ENCODE measurements at places on chromosomes 12 and 14. TPM values are rescaled to one million over a fixed set of nuclear protein-coding genes. Genes with fewer than 3 reads are reported as not detected.
A peak's percentile ranks its signal among the peaks of the same experiment; 100 is the strongest.

DNA sequence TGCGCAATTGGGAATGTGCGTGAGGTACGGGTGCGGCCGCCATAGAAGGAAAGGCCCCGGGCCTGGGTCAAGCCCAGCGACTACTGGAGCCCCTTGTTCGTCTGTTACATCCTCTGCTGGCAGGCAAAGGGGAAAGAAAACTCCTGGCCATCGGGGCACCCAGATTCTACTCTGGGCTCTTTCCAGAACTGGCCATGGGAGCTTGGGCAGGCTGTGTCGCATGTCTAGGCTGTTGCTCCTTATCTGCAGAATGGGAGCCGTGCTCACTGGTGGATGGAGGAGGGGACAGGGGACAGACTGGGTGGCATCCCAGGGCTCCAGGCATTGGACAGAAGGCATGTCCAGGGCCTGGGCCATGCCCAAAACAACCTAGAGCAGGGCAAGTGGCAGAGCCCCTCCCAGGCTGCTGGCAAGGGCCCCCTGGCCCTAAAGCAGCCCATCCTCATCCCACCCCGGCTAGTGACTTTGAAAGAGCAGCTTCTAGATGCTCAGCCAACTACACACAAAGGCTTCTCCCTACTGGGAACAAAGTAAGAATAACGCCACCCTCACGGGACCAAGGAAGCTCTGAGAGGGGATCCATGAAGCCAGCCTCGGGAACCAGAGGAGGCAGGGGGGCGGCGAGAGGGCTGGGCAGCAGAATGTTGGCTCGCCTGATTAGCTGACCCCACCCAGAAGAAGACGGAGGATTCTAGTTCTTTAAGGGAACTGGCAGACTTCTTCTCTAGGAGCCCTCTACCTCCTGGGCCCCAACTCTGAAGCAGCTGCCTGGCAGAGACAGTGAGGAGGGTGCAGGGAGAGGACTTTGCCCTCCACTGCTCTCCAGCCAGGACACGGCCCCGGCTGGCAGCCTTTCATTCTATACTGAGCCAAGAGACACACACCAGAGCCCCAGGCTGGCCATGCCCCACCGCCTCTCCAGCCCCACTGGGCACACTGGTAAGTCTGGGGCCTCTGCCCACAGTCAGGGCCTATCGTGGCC, 96.8 kb downstream of the SINHCAF start:
- no peak for DNase-seq

GABARAPL1 gene
- total RNA-seq = 15.1 TPM

GRCh38 chr12:52771505-52771904, 5.6 kb downstream of the KRT76 start:
- DNase-seq = no peak

KRT80 gene
- total RNA-seq = not detected

- peak; percentile 29 for DNase-seq
Observed at GRCh38 chr14:97185186-97185585, 388.0 kb downstream of the VRK1 start.

GRCh38 chr12:12663644-12664294, 32.2 kb downstream of the GPR19 start:
- DNase-seq = no peak

GRCh38 chr14:74217672-74218448, 21.4 kb upstream of the VSX2 start:
- DNase-seq = peak; percentile 80

- no peak for DNase-seq
Observed at GRCh38 chr12:4572680-4573079, 10.7 kb downstream of the DYRK4 start.

PAX9 gene
- not detected for total RNA-seq

DNA sequence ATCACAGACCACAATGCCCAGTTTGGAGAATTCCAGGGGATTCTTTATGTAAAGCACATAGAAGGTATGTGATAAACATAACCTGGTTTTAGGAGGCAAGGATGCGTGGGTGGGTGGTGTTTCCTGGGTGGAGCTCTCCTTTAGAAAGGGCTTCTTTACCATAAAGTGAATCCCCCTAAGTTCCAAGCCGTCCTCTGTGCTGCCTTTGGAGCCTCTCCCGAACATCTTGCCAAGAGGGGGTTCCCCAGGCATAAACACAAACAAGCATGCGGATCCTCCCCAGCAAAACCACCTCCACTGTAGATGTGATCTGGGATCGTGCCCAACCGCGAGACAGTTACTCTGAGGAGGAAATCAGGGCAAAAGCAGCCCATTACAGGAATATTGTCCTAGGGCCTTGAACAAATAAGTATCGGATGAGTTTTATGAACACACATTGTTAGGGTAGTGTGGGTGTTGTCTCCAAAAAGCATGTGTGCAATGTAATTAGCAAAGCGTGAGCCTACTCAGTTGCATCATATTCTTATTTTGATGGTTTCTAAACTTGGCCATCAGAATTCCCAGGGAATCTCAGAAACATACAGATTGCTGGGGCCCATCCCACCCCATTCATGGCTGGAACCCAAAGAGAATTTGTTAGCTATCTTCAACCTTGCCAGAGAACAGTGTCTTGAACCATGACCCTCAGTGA, 48.8 kb upstream of the CORO1C start:
- no peak for DNase-seq

DNA sequence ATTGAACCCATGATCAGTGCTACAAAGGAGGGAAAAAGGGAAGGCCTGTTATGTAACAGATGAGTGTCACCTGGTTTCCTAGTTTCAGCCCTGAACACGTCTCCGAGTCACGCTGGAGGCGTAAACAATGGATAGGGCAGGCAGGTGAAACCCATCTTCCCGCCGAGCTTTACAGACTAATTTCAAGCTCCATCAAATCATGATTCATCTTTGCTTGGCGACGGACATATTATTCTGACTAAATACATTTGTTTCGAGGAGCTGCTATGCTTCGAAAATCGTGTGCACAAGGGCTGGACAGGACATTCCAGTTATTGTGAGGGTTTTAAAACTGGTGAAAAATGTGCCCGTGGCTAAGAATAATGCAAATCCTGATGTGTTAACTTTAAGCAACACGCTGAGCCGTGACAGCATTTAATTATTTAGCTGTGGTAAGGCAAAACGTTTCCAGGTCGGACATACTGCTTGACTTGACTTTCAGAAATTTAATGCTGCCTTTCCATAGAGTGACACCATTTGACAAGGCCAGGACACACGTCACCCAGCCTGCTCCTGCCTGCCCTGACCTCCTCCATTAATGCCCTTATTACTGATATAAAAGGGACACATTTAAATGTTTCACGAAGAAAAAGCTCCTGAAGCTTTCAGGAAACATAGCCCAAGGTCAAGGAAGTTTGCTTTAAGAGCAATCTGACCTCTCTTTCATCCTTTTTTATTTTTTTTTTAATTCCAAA, 1203.5 kb upstream of the TMEM132C start:
- DNase-seq = no peak

All from activated CD8-positive, alpha-beta T cell treated with anti-CD3 and anti-CD28 coated beads, Interleukin-2, amount 10 ng/mL, durations not matched to agents 7 days and 5 days (primary cell).